ENCODE measurements at places on chromosomes 1 and 21.

DNA sequence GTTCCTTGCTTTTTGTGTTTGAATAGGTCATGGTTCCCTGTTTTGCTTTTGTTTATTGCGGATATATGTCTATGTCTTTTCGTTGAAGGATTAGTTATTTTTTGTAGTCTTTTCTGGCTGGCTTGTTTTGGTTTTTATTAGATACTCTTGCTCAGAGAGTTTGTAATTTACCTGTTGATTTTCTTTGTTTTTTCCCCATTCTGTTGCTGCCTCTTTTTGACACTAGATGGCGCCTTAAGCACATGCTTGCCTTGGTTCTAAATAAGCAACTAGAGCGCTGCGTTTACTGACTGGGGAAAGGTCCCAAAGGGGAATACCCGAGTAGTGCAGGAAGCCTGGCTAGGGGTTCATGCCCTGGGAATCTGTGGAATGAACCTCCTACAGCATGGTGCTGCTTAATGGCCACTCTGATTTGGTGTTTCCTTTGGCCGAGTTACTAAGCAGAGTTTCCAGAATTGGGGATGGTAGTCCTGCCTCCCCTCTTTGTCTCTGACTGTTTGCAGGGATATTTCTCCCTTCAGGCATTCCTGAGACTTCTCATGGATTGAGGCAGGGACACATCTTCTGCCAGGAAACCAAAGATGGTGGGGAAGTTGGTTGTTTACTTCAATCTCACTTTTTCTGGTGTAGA, 143.2 kb downstream of the PTPRU start:
- no peak for DNase-seq

DNA sequence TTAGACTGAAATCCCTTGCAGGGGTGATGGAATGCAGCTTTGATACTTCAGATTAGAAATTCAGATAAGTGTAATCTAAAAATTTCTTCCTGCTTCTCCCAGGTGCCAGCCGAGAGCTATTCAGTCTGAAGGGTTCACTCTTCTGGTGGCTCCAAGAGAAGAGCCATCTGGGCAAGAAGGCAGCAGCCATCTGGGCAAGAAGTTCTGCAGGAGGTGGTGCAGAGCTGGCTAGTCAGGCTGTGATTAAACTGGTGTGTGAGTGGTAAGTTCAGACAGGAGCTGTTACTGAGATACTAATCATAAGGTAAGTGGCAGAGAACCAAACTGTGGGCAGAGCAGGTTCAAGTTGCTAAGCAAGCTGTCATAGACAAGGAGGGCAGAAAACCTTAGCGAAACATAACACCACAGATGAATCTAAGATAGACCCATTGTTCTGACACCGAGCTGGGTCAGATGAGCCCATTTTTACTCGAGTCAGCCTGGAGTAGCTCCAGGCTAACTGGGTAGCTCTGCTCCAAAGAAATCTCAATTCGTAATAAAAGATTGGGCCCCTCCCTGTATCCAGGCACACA, 14.4 kb upstream of the TP53BP2 start:
- DNase-seq = no peak

- no peak for DNase-seq
Observed at GRCh38 chr1:176745945-176746344, 283.0 kb downstream of the PAPPA2 start.

GRCh38 chr1:229238674-229239415, 32.1 kb upstream of the RAB4A start:
- peak; percentile 34 for DNase-seq

- DNase-seq = no peak
Observed at GRCh38 chr1:48215889-48216288, 6.6 kb upstream of the SLC5A9 start.

DNA sequence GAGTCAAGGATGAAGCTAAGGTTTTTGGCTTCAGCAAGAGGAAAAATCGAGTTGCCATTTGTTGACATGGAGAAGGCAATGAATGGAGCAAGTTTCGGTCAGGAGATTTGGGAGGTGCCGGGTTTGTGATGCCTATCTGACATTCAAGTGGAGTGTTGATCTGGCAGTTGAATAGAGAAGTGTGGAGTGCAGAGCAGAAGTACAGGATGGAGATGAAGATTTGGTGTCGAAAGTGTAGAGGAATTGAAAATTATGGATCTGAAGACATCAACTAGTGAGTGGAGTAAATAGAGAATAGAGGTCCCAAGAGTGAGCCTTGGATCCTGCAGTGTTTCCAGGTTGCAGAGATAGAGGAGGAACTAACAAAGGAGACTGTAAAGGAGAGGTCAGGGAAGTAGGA, 25.9 kb downstream of the CITED4 start:
- DNase-seq = no peak

- DNase-seq = no peak
Observed at GRCh38 chr1:52472384-52472783, 68.0 kb downstream of the PRPF38A start.

- DNase-seq = no peak
Observed at GRCh38 chr21:27648560-27648959, 681.7 kb upstream of the ADAMTS5 start.

DNA sequence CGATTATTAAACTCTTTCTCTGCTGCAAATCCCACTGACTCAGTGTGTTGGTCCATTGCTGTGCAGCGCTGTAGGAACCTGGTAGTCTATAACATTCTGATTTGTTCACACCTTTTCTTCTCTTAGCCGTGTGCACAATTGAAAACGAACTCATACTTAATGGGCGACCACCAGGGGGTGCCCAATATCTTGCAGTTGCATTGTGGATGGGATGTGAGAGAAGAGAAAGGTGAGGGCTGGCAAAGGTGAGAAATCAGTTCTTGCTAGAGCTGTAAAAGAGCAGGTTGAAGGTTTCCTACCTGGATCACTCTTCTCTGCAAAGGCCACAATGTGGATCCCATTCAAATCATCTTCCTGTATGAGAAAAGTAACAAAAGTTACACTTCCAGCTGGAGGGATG, 51.0 kb downstream of the CASQ2 start:
- peak; percentile 74 for DNase-seq

DNA sequence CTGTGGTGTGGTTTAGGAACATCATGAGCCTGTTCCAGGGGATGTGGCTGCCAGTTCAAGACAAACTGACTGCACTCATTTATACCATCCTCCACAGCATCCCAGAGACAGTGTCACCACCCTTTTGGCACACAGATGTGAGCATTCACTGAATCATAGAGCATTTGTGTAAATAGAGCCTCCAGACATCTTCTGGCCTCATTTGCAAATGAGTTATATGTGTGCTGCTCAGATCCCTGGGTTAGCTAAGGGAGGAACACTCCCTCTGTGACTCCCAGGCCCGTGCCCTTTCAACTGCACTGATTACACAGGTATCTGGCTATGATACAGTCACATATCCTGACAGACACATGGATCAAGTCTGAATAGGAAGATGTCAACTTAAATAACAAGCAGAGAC, 351.5 kb upstream of the PLD5 start:
- no peak for DNase-seq

- DNase-seq = no peak
Observed at GRCh38 chr1:160549665-160550006, 26.6 kb upstream of the SLAMF6 start.

- DNase-seq = no peak
Observed at GRCh38 chr1:113868387-113869083, 3.0 kb downstream of the PTPN22 start.

DNA sequence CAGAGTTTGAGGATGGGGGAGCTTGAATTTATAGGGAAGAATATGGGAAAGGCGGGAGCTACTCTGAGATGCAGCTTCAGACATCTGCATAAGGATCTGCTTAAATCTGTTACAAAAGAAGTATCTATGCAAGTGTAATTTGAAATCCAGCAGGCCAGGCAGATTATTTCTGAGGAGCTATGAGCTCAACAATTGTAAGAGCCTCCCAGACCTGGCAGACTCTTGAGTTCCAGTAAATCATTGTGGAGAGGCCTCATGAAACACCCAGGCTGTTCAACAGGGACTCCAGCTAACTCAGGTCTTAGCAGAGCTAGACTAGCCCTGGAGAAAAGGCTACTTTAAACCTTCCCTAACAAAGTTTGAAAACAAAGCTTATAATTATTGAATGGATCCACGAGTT, 647.5 kb upstream of the CHRM3 start:
- peak; percentile 7 for DNase-seq

DNA sequence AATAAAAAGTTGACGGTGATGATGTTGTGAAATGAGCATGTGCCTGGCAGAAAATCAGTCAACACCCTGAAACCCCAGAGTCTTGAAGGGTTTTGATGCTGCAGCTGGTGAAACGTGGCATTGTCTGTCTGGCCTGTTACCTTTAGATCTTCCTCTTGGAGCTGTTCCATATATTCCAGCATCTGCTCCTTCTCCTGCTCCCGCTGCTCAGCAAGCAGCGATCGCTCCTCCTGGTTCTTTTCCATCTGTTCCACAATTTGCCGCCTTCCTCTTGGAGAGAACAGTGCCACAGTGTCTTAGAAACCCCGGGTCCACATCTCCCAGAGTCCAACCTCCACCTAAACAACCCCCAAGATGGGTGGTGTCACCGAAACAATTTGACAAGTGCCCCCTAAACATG, 15.7 kb downstream of the CFAP45 start:
- DNase-seq = no peak

DNA sequence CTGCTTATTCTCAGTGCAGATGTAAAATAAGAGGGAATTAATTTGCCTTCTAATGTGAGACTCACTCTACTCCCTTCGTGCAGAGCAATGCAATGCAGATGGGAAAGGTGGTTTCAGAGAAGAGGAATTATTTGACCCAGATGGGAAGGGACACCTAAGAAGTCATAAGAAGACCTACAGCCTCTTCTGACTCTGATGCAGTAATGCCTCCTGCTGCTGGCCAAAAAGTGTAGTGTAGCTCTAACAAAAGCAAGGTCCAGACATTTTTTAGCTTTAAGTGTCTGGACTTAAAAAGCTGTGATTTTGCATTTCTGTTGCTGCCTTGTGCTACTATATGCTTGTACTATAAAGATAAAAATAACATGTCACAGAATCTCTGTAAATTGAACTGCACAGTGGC, 501.4 kb downstream of the TTLL7 start:
- peak; percentile 19 for DNase-seq

- DNase-seq = no peak
Observed at GRCh38 chr1:23889074-23889473, 21.0 kb upstream of the FUCA1 start.

DNA sequence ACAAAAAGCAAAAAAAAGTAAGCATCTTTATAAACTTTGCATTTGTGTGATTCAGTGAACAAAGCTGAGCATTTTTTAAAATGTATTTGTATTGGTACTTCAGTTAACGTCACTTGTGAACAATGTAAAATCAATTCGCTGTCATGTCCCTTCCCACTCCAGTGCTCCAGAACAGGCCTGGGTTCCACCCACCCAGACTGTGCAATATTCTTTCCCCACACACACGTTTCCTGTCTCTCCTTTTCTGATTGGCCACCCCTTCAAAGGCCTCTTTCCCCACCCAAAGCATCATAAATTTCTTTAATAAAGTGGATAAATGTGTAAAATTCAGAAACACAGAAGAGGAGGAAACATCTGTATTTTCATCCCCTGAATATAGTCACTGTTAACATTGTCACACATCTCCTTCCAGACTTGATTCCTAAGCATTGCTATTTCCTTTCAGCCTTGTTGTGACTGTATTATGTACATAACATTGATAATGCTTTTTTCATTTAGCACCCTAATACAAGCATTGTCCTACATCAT, 12.0 kb downstream of the CLEC20A start:
- DNase-seq = no peak

DNA sequence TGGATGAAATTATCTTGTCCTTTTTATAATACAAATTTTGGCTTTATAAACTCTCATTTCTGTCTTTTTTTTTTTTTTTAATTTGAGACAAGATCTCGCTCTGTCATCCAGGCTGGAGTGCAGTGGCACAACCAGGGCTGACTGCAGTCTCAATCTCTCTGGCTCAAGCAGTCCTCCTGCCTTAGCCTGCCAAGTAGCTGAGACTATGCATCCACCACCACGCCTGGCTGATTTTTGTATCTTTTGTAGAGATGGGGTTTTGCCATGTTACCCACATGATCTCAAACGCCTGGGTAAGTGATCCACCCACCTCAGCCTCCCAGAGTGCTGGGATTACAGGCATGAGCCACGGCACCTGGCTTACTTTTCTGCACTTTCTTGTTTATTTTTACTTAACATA, 7.5 kb downstream of the TOR1AIP1 start:
- peak; percentile 87 for DNase-seq
